NCI-H69 (cell line): ENCODE measurements at places on chromosomes 2 and 18.
A peak's percentile ranks its signal among the peaks of the same experiment; 100 is the strongest.

DNA sequence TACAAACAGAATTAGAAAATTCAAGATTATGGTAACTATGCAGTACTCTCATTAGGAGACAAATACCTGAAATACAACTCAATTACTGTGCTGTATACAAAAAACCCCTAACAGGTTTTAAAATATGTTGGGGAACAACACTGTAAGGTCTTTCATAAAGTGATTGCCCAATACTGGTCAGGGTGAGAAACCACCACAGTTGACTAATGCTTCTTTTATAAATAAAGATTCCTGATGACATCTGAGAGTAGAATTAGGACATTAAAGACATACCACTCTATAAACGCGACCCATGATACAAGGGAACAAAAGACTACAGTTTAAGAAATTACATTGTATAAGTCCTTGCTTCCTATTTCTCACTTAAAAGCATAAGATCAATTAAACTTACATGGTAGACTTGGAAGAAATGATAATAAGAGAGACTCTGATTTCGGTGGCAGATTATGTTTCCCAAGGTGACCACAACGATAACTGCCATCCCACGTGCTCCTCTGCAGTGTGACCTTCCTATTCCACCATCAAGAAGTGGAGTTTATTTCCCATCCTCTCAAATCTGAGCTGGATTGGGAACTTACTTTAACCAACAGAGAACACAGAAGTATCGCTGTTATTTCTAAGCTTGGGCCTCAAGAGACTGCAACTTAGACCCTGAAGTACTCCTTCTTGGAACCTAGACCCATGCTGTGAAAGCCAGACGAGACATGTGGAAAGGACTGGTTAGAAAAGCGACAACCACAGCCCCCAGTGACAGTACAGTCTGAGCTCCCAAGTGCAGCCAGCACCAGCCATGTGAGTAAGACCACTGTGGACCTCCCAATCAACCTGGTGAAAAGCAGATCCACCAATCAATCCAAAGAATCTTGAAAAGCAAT, 52.3 kb downstream of the ZNF521 start:
- DNase-seq: no peak

DNA sequence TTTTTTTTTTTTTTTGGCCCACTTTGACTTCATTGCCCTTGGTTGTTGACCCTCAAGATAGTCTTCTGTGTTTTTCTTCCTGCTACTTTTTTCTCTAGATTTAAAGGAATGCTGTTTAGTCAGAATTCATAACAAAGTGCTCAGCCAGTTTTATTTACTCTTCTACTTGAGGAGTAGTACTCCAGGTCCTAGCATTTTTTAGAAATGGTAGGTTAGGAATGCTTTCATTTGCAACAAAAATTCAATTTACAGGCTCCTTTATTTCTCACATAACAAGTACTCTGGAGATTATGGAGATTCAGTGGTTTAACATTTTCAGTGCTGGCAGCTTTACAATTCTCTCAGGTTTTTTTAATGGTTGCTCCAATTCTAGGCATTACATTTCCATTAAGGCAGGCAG, 58.2 kb downstream of the KIAA1328 start:
- no peak for DNase-seq

GRCh38 chr2:141331127-141331526, 799.7 kb downstream of the LRP1B start:
- DNase-seq: no peak

DNA sequence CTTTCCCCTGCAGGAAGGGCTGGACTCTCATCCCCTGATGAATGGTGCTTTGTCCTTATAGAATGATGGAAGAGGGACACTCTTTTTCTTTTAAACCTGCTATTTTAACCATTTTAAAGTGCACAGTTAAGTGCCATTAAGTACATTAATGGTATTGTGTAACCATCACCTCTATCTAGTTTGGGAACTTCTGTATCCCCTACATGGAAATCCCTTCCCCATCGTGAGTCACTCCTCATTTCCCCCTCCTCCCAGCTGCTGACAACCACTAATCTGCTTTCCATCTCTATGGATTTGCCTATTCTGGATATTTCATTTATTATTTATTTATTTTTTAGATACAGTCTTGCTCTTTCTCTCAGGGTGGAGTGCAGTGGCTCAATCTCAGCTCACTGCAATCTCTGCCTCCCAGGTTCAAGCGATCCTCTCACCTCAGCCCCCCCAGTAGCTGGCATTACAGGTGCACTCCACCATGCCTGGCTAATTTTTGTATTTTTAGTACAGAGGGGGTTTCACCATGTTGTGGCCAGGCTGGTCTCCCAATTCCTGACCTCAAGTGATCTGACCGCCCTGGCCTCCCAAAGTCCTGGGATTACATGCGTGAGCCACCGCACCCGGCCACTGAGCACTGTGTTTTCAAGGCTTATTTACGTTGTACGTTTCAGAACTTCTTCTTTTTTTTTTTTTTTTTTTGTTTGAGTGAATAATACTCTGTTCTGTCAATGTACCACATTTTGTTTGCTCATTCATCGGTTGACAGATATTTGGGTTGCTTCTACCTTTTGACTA, 15.8 kb downstream of the DGKD start:
- DNase-seq: no peak

- no peak for DNase-seq
Measured at GRCh38 chr18:62611453-62612288, 88.8 kb downstream of the ZCCHC2 start.

- no peak for DNase-seq
Measured at GRCh38 chr18:7754258-7754657, 187.1 kb downstream of the PTPRM start.

DNA sequence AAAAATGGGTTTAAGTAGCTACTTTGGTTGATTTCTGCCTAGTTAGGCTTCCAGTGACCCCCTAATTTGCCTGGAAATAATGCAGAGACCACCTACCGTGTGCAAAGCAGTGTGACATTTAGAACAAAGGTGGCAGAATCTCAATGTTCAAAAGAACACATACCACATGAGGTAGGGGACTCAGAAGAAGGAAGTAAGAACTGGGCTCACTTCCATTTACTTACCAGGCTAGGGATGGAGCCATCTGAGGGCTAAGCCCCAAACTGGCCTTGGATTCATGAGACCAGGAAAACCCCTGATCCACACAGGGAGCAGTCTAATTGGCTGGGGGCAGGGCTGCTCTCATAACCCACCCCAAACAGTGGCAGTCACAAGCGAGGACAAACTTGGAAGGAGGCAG, 190.7 kb downstream of the NCKAP5 start:
- DNase-seq: no peak

GRCh38 chr2:28613186-28613585, 117.3 kb downstream of the PLB1 start:
- no peak for DNase-seq

- peak; percentile 74 for DNase-seq
Measured at GRCh38 chr2:219446101-219446504, 11.5 kb downstream of the SPEG start.

DNA sequence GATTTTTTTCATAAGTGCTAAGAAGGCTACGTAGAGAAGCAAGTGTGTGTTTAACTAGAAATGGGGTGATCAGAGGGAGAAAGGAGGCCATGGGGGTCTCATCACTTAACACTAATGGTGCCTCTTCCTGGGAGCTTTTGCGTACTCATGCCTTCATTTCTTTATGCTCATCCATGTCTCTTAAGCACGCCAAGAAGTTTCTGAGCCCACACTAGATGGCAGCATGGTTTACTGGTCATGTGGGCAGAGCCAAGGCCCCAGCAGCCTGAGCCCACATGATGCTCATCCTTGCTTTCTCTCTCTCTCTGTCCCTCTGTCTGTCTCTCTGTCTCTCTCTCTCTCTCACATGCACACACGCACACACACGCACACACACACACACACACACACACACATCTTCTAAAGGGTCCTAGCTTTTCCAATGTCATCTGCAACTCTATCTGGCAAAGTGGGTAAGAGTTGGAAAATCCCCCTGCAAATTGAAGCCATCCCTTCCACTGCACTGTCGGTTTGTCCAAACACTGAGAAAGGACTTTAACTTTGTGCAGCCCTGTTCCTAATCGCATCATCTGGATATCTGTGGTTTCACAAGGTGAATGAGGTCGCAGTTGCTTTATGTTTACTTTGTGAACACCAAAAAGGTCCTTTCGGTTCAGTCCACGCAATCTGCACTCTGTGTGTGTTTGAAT, 137.1 kb upstream of the CCDC68 start:
- peak; percentile 84 for DNase-seq
